ENCODE measurements at places on chromosomes 4 and X.

- DNase-seq: no peak
Observed at GRCh38 chrX:107514944-107515343, 65.5 kb downstream of the FRMPD3 start.

GRCh38 chr4:123104310-123105025, 182.1 kb upstream of the NUDT6 start:
- DNase-seq: no peak

DNA sequence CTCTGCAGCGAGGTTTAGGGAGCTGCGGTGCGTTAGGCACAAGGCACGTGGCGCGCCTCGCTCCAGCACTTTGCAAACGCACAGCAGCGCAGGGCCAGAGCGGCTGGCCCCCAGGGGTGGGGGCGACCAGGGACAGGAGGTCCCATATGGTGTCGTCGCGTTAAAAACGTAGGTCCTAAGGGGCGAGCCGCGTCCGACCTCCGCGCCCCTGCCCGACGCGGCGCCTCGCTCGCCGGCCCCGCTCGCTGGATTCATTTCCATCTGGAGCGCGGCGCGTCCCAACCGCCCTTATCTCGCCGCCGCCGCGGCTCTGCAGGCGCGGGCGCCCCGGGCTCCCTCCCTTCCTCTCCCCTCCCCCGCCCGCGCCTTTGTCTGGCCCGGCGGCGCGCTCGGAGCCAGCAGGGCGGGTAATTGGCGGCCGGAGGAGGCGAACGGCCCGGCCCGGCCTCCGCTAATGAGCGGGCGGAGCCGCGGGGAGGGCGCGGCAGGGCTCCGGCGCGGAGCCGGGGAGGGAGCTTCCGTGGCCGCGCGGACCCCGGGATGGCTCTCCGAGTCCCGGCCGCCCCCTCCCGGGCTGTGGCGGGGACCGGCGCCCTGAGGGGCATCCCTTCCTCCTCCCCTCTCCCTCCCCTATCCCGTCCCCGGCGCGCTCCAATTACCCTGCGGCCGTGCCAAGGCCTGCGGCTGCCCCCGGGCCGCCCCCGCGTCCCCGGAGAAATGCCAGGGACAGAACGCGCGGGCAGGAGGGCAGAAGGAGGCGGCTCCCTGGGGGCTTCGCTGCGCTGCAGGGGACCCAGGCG, 409.0 kb downstream of the BCOR start:
- peak; percentile 18 for DNase-seq

GRCh38 chr4:88158038-88158488, 376 bp downstream of the ABCG2 start:
- DNase-seq: no peak

- DNase-seq: no peak
Observed at GRCh38 chrX:118189628-118190027, 73.0 kb upstream of the KLHL13 start.

DNA sequence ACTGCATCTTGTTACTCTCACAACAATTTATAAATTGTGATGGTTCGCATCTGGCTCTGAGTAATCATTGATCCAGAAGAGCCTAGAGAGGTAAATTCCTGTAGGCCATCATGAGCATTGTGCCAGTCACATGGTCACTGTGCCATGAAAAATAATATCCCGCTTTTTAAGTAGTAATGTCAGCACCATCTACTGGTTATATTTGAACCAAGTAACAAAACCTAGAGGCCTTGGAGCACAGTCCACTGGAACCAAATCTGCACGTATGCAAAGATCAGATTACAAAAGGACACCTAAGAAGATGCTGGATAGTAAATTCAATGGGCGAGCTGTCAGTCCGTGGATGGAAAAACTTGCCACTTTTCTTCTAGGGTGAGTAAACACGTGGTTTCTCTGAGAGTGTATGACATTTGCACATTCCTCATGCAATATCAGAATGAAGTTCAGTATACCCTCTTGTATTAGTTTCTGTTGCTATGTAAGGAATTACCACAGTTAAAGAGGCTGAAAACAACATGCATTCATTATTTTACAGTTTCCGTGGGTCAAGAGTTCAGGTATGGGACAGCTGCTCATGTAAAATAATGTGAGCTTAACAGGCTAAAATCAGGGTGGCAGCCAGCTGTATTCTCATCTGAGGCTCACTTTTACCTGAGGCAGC, 26.8 kb downstream of the FAM114A1 start:
- no peak for DNase-seq

- no peak for DNase-seq
Observed at GRCh38 chrX:13482746-13483541, 86.5 kb upstream of the EGFL6 start.

DNA sequence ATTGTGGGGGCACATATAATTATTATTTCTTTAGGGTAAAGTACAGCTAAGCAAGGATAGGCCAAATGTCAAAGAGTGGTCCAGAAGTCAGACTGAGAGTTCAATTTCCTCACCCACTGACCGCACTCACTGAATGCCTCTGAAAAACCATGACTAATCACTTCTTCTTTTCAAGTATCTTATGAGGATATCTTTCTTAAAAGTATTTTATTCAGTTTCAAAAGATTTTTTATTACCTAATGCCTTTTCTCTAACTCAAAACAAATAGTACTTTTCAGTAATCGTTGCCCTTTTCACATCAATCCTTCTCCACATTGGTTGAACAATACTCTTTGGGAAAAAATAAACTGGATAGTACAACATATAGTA, 61.7 kb upstream of the CAMK2D start:
- no peak for DNase-seq

DNA sequence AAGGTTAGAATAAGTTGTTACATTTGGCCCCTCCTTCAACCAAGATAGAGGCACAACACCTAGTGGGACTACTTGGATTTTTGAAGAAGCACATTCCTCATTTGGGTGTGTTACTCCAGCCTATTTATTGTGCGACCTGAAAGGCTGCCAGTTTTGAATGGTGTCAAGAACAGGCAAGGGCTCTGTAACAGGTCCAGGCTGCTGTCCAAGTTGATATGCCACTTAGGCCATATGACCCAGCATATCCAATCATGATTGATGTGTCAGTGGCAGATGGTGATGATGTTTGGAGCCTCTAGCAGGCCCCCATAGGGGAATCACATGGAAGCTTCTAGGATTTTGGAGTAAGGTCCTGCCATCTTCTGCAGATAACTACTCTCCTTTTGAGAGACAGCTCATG, 35.5 kb upstream of the UGT2B4 start:
- DNase-seq: no peak

Data from stimulated activated CD4-positive, alpha-beta T cell treated with anti-CD3 and anti-CD28 coated beads, TNF-alpha, amount 100 ng/mL, for 1 hour (primary cell).